Nucleus accumbens (tissue), 56 donors: ENCODE measurements at places on chromosomes 1 and 21.

DNA sequence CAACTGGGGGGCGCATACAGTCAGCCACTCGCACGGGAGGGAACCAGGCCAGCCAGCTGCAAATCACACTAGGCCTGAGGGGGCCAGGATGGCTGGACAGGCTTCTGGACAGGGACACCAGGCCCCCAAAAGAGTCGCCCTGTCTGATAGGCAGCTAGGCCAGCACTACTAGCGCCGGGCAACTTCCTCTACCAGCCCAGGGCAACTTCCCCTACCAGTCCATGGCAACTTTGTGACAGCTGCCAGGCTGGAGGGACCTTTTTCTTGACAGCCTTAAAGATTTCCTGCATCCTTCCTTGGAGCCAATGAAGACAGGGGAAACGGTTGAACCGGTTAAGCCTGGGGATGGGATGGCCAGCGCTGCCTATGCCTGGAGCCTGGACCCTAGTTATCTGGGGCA lies 5.1 kb downstream of the IFFO2 start:
- DNase-seq = no peak

GRCh38 chr1:157035121-157035520 lies 10.4 kb downstream of the ARHGEF11 start:
- no peak for DNase-seq

- DNase-seq = no peak
These were observed 129.7 kb upstream of the NGF start for GRCh38 chr1:115467790-115468189.

- no peak for DNase-seq
These were observed 7.9 kb downstream of the CD53 start for GRCh38 chr1:110880708-110881374.

- no peak for DNase-seq
These were observed 48.8 kb downstream of the DR1 start for GRCh38 chr1:93394514-93394913.

- DNase-seq = no peak
These were observed 17.0 kb upstream of the TMEM54 start for GRCh38 chr1:32918179-32918578.

- no peak for DNase-seq
These were observed 35.6 kb upstream of the EPB41 start for GRCh38 chr1:28878796-28879195.
